LHCN-M2 (cell line): ENCODE measurements at places on chromosomes 3 and 15. TPM values are rescaled to one million over a fixed set of nuclear protein-coding genes. Genes with fewer than 3 reads are reported as not detected.
A peak's percentile ranks its signal among the peaks of the same experiment; 100 is the strongest.

- DNase-seq = no peak
These were observed 14.2 kb downstream of the ZNF80 start for GRCh38 chr3:114223143-114223542.

DNA sequence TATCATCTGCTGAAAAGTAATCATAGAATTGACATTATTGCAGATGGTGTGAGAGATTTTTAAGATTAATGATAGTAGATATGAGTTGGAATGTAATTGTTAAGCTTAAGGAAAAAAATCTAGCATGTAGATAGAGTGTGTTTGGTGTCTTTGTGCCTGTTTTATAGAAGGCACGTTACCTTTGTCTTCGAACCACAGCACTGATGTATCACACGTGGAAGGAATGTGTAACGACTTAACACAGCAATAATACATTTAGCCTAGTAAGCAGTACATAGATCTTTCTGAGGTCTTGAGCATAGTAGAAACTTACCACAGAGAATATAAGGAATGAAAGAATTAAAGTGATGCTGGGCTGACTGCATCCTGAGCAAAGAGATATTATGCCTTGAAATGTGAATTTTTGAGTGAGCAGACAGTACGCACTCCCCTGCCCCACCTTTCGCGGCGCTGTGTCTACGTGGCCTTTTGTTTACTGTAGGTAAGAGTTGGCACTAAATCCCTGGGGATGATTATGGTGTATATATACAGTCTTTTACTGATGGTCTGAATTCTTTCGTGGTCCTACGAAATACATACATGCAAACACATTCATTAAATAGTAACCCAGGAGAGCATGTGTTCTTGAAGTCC lies 217.6 kb upstream of the TOPAZ1 start:
- no peak for DNase-seq

DNA sequence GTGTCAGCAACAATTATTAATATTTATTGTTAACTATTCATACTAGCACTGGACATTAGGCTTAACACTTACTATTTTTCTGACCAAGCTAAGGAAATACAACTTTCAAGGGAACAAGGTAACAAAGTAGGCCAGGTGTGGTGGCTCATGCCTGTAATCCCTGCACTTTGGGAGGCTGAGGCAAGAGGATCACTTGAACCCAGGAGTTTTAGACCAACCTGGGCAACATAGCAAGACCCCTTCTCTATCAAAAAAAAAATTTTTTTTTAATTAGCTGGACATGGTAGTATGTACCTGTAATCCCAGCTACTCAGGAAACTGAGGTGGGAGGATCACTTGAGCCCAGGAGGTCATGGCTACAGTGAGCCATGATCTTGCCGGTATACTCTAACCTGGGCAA lies 131.7 kb downstream of the RBPMS2 start:
- DNase-seq = no peak

DNA sequence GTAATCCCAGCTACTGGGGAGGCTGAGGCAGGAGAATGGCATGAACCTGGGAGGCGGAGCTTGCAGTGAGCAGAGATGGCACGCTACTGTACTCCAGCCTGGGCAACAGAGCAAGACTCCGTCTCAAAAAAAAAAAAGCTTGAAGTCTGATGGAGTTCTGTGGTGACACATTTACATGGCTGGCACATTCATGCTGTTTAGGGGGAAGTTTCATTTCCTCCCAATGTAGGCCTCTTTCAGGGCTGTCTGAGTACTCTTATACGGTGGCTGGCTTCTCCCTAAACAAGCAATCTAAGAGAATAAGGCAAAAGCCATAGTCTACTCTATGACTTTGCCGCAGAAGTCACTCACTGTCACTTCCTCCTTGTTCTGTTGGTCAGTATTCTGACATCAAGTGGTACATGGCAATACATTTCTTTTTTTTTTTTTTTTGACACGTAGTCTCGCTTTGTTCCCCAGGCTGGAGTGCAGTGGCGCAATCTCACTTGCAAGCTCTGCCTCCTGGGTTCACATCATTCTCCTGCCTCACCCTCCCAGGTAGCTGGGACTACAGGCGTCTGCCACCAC lies 41.2 kb downstream of the OIP5 start:
- DNase-seq = no peak

Gene CHRNB4
- total RNA-seq = not detected in 2 replicates

- DNase-seq = no peak
These were observed 101.6 kb upstream of the LPP start for GRCh38 chr3:188052169-188053035.

GRCh38 chr3:168094877-168095610 lies 680 bp downstream of the GOLIM4 start:
- peak; percentile 74 for DNase-seq

DNA sequence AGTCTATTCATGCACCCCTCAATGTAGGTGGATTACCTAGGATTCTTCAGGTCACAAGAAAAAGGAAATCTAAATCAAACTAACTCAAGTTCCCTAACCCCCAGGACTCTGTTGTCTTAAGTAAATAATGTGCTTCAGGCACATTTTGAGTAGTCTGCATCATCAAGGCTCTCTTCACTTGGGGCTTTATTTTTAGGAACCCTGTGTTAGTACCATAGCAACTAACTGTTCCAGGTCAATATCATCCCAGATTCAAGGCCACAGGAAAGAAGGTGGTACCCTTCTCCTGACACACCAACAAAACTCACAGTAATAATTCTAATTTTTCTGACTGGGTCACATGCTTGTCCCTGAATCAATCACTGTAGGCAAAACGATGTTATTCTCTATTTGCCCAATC lies 218.1 kb downstream of the MAGI1 start:
- DNase-seq = no peak

DNA sequence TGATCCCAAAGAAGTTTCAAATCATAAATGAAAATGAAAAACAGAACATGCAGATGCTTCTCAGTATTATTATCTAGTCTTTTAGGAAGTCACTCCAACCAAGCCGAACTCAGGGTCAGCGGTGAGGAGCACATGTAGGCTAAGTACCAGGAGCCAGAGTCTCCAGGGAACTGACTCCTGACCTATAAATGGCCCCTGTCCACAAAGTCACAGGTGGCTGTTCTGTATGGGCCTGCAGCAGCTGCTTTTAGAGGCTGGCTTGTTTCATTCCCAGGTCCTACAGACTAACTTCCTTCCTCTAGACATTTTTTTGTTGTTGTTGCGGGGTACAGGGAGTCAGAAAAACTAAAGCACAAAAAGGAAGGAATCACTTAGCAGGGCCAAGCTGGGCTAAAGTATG lies 54.6 kb downstream of the DAPK2 start:
- DNase-seq = peak; percentile 39

Gene TLR9
- under 0.01 TPM in 1 of 2 replicates, not detected in the other for total RNA-seq

GRCh38 chr3:49198161-49198560 lies 26.8 kb downstream of the KLHDC8B start:
- DNase-seq = no peak

- DNase-seq = no peak
These were observed 138.4 kb downstream of the NUP210 start for GRCh38 chr3:13281507-13282357.

Gene GREM1
- total RNA-seq = 123 and 138 TPM in 2 replicates

- peak; percentile 91 for DNase-seq
These were observed 441 bp upstream of the UCN2 start for GRCh38 chr3:48564022-48564421.

DNA sequence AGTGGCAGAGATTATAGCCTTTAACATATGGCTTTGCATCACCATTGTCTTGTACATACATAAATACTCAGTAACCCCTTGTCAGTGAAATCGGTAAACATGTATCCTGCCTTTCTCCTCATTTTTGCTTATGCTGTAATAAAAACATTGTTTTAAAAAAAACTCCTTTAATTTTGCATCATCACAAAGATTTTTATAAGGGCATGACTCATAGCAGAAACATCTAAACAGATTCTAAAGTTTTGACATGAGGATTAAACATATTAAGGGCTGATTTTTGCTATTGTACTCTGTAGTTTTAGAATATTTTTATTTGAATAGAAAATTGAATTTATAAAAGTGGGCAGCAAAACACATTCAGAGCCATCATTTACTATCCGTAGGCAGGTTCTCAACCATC lies 275.9 kb downstream of the ZIC4 start:
- peak; percentile 57 for DNase-seq

Gene C3orf85
- not detected in 2 replicates for total RNA-seq

GRCh38 chr15:73305331-73306211 lies 63.2 kb downstream of the HCN4 start:
- DNase-seq = peak; percentile 55

GRCh38 chr3:107855710-107856109 lies 235.1 kb downstream of the CD47 start:
- no peak for DNase-seq

Gene SEMA5B
- 0.06 TPM in 1 of 2 replicates, not detected in the other for total RNA-seq

- DNase-seq = peak; percentile 64
These were observed 116.7 kb upstream of the CGNL1 start for GRCh38 chr15:57259568-57260040.

GRCh38 chr3:15342945-15343344 lies 10.6 kb upstream of the SH3BP5 start:
- DNase-seq = no peak

Gene IMPG2
- total RNA-seq = 0.19 and 0.23 TPM in 2 replicates

- no peak for DNase-seq
These were observed 17.7 kb downstream of the TM4SF18 start for GRCh38 chr3:149315694-149316093.

DNA sequence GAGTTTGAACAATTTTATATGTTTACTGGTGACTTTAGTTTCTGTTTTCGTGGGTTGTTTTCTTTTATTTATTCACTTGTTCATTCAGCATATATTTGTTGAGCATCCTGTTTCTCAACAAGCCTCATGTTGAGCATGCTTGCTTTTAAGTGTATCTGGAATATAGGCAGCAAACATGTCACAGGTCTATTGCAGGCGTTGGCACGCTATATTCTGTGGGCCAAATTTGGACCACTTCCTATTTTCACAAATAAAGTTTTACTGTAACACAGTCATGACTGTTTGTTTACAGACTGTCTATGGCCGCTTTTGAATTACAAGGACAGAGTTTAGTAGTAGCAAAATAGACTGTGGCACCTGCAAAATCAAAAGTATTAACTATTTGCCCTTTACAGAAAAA lies 89.6 kb downstream of the THRB start:
- DNase-seq = no peak

DNA sequence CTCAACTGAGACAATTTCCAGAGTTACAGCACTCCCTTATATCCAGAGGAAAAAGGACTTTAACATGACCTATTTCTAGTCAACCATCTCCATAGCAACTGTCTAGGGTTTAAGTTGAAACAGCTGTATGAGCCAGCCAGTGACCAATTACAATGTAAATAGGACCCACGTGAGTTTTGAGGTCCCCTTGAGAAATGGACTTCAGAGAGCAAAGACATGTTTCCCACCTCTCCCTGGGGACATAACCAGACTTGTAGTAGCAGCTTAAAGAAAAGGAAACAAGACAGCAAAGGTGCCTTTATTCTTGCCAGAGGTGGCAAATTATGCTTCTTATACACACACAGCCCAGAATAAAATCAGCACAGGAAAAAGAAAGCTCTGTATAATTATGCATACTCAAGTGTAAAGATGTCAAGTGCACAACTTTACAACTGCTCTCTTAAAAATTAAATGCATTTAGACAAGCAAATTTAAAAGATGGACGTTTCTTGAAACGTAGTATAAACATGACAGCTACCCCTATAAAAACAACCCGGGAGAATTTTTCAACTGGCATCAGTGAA lies 40.2 kb downstream of the SUMF1 start:
- peak; percentile 96 for DNase-seq

- DNase-seq = no peak
These were observed 155.7 kb downstream of the KLF13 start for GRCh38 chr15:31482122-31482922.

Gene TNFSF10
- not detected in 2 replicates for total RNA-seq

Gene RPP14
- 11.4 and 13.2 TPM in 2 replicates for total RNA-seq

Gene SCN11A
- not detected in 2 replicates for total RNA-seq

Gene GP5
- total RNA-seq = 0.06 TPM in 2 replicates

GRCh38 chr3:53181024-53181371 lies 20.0 kb downstream of the PRKCD start:
- no peak for DNase-seq

- peak; percentile 8 for DNase-seq
These were observed 87.2 kb downstream of the SNRK start for GRCh38 chr3:43373560-43373928.

GRCh38 chr15:31788104-31788503 lies 242.2 kb upstream of the CHRNA7 start:
- DNase-seq = no peak

Gene GPR149
- total RNA-seq = not detected in 2 replicates

Gene COLQ
- 0.13 and 0.40 TPM in 2 replicates for total RNA-seq

DNA sequence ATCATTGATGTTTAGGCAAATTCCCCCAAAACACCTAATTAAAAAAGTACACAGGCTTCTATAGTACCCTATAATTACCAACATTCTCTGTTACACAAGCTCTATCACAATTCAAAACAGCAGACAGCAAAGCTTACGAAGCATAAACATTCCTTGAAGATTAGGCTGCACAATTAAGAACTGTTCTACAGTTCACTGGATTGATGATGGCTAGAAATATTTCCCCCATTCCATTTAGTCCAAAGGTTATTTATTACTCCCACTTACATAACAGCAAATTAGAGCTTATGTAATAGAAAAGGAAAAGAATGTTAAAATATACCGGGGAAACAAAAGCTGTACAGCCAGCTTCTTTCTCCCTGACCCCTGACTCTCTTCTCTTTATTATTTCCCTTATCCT lies 49.3 kb downstream of the UACA start:
- no peak for DNase-seq

- peak; percentile 52 for DNase-seq
These were observed 12.9 kb downstream of the OCA2 start for GRCh38 chr15:28086175-28086703.

GRCh38 chr3:37223576-37223975 lies 49.2 kb upstream of the LRRFIP2 start:
- DNase-seq = peak; percentile 31

DNA sequence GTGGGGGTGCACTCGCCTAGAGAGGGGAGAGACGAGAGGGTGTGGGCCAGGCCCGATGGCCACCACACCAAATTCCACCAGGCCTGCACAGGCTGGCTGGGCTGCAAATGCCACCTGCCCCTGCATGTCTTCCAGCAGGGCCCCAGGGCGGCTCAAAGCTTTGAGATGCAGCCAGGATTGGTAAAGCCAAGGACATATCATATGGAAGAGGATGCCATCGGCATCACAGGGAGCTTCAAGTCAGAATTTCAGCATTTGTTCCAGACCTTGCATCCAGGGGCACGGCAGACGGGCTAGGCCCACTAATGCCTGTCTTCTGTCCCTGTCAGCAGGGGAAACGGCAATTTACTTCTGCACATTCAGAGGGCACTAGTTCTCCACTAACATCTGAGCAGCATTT lies 97.8 kb downstream of the NUP210 start:
- DNase-seq = no peak

Gene SLC2A2
- not detected in 2 replicates for total RNA-seq

- peak; percentile 29 for DNase-seq
These were observed 848 bp downstream of the NCEH1 start for GRCh38 chr3:172709774-172710663.

Gene JMJD7
- 3.7 and 5.7 TPM in 2 replicates for total RNA-seq

Gene NPAP1
- total RNA-seq = not detected in 2 replicates

DNA sequence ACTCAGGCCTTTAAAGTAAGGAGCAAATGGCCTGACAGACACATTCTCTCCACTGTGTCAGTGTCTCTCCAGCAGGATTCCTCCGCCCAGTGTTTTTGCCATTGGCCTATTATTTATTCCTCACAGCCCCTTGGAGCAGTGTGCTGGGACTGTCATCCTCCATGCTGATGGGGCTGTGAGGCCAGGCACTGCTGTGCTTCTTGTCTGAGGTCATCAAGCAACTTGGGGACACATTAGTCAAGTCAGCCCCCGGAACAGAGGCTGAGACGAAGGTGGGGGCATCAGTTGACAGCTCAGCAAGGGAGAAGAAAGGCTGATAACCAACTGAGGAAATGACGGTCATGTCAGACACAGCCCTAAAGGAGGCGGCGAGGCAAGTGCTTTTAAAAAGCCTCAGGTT lies 67.4 kb downstream of the XXYLT1 start:
- no peak for DNase-seq
